ENCODE measurements at places on chromosomes 3 and 15.

- DNase-seq = no peak
These were observed 737 bp upstream of the EPHB1 start for GRCh38 chr3:134794323-134794722.

DNA sequence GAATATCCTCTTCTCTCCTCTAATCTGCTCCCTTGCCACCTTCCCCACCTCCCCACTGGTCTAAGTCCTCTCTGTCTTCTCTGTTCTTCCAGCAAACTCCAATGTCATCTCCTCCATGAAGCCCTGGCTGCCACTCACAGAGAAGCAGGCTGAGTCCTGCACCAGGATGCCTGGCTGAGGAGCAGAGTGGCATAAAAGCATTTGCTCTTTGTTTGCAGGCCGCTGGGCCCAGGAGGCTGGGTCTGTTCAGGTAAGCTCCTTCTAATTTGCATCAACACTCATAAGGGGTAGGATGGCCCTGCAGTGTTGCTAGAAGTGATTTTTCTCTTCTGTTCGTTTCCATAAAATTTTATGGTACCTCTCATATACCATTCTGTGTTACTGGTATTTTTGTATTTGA, 43.2 kb upstream of the KLHL25 start:
- DNase-seq = no peak

GRCh38 chr15:100715571-100716455, 113.4 kb downstream of the ASB7 start:
- DNase-seq = no peak

- no peak for DNase-seq
These were observed 495.6 kb downstream of the LPP start for GRCh38 chr3:188649521-188649920.

DNA sequence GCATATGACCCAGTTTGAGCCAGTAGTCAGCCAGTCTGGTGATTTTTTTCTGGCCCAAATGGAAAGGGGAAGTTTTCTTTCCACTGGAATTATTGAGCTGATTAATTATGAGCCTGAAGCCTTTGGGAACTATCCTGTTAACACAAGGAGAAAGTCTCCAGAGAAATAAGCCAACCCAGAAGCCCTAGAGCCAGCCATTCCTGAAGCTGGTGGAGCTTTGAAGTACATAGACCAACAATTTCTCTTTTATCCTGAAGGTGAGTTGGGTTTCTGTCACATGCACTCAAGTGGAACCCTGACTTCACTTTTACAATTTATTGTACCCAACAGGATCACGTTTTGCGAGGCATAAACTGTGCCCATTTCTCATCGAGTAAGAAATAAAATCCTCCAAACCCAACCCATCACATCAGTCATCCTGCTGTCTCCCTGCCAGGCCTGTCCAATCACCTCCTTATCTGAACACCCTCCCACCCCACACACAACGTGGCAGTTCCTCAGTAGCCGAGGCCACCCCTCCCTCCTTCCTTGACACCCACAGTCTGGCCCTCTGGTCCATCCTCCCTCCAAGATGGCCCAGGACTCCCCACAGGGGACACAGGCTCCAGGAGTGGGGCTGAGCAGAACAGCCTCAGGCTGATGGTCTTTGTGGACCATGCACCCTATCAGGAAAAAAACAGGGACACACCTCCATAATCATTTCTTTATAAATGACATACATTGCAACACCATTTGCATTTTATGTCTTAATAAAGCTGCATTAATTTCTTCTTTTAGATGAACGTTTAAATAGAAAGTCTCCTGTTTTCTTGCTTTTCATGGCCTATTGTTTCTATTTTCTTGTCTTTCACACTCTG, 55.7 kb upstream of the GATA2 start:
- DNase-seq = no peak

GRCh38 chr3:149424918-149425317, 47.5 kb upstream of the TM4SF1 start:
- no peak for DNase-seq

GRCh38 chr3:48301800-48302166, 31.7 kb downstream of the SPINK8 start:
- no peak for DNase-seq

DNA sequence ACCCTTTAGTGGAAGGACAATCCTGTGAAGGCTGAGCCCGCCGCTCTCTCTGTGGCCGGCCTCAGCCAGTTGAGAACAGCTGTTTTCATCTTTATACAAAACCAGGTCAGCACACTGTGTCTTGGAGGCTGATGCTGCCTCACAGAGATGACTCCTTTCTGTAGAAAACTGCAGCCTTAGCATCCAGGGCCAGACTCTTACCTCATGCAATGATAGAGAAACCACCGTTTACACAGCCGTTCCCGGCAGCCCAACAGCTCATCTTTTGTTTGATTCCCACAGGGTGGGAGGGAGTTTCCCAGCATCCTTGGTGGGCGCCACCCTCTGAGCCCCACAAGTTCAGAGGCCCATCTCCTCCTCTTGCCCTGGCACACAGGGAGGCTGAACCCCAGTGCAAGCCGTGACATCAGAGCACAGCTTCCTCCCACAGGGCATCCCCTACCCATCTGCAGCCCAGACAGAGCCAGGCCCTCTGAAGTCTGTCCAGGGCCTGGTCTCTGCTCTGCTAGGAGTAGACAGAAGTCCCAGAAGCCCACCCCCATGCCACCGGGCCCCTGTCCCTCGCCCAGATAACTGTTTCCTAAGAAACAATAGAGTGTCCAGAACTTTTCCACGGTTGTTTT, 105.0 kb downstream of the LRRK1 start:
- DNase-seq = no peak

DNA sequence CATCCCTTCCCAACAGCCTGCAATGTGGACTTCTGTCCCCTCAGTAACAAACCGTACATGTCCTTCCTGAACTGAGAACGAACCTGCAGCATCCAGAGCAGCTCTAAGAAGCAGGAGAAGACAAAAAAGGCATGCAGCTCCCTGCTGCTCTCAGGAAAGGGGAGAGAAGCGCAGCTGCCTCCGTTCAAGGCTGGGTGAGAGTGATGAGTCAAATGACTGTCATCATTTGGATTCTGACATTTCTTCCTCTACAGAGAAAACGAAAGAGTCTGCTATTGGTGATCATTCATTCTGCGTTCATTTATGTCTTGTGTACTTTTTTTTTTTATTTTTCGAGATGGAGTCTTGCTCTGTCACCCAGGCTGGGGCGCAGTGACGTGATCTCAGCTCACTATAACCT, 677.8 kb downstream of the FHIT start:
- no peak for DNase-seq
